ENCODE measurements at places on chromosomes 5 and 9.

DNA sequence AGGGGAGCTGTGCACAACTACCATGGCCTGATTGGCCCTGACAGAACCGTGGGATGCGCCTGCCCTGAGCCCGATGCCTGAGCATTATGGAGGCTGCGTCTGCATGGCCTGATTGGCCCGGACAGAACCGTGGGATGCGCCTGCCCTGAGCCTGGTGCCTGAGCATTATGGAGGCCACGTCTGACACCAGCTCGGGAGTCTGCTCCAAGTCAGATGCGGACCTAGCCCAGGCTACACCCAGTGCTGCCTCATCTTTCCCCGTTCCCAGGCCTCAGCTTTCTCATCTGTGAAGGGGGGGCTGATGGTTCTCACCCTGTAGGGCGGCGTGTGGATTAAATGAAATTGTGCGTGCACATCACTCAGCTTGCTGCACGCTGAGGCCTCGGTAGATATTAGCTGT, 7.3 kb downstream of the CEP72 start:
- DNase-seq: no peak

GRCh38 chr9:114894206-114894605, 36.2 kb downstream of the TNFSF8 start:
- no peak for DNase-seq

DNA sequence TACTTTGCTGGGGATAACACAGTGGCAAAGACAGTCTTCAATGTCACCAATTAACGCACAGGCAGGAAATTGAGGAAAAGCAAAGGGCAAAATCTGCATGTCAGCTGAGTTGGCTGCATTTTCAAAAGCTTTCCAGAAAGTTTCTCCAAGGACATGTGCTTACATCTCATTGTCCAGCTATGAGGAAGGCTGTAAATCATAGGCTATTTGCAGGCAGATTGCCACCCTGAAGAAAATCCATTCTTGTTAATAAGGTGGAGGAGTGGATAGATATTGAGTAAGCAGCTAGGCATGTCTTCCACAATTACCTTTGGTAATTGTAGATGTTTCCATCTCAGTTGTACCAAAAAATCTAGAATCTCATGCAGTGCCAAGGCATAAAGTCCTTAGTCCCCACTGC, 278.0 kb upstream of the NUDT12 start:
- no peak for DNase-seq

DNA sequence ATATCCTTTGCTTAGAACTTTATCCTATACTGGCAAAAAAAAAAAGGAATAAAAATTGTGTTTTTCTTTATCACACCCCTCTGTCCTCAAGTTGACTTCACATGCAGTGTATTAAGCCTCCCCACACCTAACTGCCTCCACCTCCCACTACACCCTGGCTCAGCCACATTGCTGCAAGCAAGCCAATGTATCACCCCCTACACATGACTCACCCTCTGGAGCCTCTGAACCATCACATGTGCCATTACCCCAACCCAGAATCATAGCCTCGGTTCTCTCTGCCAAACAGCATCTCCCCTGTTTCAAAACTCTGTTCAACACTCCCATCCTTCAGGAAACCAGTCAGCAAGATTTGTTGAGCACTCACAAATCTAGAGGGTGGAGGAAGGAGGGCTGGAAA, 209.0 kb downstream of the CWC27 start:
- DNase-seq: no peak

DNA sequence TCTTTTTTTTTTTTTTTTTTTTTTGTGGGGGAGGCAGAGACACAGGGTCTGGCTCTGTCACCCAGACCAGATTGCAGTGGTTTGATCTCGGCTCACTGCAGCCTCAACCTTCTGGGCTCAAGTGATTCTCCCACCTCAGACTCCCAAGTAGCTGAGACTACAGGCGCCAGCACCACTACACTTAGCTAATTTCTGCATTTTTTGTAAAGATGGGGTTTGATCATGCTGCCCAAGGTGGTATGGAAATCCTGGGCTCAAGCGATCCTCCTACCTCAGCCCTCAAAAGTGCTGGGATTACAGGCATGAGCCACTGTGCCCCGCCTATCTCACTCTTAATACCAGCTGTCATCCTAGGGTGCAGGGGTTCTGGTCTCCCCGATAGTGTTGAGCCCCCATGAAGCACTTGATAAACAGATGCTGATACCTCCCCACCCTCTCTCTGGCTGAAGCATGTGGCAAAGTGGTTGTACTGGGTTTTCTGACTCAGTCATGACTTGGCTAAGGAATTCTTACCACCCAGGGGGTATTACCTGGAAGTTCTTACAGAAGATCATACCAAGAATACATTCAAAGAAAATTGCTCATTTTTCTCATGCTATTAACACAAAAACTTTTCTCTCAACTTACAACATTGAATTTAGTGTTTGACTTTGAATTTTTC, 110.2 kb upstream of the DAPK1 start:
- no peak for DNase-seq

DNA sequence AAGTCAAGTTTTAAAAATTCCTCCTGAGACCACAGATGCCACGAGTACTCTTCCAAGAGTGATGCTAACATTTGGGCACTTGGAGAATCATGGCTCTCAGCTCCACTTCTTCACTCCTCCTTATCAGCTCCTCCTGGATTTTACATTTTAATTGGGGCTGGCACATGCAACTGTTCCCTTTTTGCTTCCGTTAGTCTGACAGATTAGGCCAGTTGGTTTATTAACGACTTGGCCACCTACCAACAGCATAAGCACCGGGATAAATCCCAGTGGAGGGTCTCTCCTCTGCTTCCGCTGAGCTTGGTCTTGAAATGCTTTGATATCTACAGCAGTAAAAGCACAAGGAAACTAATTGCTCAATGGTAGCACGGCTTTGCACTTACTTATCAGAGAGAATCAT, 134.6 kb upstream of the RASEF start:
- DNase-seq: no peak

DNA sequence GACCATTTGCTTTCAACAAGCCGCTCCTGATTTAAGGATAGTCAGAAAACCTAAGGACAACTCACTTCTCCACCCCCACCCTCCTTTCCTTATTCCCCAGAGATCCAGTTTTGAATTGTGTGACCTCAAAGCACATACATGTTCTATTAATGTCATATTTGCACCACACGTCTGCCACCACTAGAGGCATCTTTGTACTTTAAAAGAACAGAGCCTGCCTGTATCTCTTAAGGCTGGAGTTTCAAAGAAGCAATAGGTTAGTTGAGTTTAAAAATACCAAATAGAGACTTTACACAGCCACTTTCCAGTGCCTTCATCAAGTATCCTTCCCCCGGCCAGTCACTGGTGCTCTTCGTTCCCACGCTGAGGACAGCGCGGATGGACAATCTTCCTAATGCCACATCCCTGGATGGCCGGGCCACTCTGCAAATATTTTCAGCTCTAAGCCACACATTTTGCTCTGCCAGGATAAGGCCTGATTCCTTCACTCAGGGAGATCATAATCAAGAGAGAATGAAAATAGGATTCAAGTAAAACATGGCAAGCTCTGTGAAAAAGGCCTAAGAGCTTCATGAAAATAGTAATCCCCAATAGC, 146.3 kb downstream of the SNCAIP start:
- DNase-seq: no peak

GRCh38 chr5:181086026-181086883, 44.7 kb downstream of the OR2V1 start:
- no peak for DNase-seq

GRCh38 chr9:77712533-77713130, 64.5 kb upstream of the GNA14 start:
- no peak for DNase-seq

DNA sequence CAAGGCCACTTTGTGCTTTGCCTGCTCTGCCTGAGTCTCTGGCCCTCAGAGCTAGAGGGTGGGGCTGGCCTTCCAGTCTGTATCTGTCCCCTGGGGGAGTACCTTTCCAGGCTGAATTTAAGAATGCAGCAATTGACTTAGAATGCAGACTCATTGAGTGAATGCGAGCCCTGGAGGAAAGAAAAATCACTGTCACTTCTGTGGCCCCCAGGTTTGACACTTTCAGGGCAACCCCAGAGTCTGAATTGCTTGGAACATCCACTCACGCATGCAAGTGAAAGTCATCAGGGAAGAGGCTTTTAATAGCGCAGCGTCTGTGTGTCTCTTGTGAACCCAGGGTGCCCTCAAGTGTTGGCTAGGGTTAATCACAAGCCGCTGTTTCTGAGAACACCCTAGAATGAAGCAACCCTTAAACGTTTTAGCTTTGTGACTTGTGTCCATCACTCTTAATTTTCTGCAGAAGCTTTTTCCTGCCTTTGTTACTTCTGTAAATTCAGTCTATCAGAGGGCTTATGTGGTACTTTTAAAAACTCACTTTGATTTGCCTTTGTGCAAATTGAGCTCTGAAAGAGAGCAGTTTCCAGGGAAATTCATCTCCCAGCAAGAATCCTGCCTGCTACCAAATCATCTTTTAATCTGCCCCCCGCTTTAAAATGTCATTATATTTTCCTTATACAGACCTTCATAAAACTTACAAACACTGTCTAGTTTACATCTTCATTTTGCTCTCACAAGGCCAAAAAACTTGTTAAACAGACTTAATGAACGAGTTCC, 146.8 kb upstream of the IQGAP2 start:
- peak; percentile 67 for DNase-seq

- DNase-seq: no peak
These were observed 5.6 kb upstream of the HNRNPAB start for GRCh38 chr5:178198706-178199105.

DNA sequence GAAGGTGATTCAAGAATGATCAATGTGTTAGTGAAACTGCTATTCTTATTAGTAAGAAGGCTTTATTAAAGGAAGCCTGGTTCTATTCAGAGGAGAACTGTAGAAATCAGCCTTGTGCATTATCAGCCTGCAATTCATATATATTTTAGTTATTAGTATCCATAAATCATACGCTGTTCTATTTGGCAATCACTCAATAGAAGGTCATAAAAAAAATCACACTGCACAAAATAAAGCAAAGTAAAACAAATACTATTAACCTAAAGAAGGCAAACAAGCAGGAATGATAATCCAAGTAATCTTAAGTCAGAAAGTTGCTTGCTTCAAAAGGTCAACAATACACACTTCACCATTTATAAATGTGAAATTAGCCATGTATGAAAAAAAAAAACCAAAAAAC, 138.1 kb downstream of the PDE4D start:
- no peak for DNase-seq

GRCh38 chr9:124544535-124544934, 37.3 kb upstream of the NR5A1 start:
- no peak for DNase-seq

DNA sequence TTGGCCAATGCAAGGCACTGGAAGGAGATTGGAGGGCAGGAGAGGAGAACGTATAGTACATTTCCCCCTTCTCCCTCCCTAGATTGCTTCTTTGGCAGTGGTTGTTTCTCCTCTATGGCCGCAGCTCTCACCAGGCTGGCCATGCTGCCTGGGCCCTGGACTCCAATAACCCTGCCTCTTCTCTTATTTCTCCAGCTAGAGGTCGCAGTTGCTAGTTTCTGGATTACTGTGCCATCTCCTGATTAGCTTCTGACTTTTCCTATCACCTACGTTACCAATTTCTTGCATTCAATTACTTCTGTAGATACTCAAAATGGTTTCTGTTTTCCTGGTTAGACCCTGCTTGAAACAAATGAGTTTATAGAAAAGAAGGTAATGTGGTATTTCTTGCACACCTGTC, 2.4 kb upstream of the MACIR start:
- DNase-seq: no peak

All from CD4-positive, alpha-beta T cell treated with Interleukin-17A for 4 hours (primary cell).